ENCODE measurements at places on chromosomes 7 and 10.

DNA sequence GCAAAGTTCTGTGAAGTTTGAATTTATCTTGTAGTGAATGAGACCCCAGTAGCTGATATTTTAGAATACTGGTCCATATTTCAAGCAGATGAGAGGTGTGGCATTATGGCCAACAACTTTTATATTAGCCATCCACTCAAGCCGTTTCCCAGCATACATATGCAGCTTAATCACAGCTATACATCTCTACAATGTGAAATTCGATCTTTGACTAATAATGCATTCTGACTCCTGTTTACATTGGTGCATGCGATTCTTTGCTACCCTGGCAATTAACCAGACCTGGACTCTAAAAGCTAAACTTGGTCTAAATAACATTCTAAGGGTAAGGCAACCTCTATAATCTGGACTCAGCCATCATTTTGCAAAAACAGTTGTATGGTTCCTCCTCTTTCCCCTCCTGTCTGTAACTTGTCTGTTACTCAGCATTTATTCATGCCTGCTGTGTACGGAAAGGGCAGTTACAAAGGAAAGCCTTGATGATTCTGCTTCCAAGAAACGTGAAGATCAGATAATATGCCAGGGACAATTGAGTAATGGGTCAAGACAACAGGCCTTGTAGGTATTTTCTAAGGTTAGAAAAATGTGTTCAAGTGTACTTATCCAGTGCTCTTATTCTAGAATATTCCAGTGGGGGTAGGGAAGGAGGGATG lies 50.6 kb downstream of the PNLIPRP2 start:
- DNase-seq, result no peak

GRCh38 chr10:42990721-42991441 lies 86.0 kb upstream of the RET start:
- DNase-seq, result no peak

DNA sequence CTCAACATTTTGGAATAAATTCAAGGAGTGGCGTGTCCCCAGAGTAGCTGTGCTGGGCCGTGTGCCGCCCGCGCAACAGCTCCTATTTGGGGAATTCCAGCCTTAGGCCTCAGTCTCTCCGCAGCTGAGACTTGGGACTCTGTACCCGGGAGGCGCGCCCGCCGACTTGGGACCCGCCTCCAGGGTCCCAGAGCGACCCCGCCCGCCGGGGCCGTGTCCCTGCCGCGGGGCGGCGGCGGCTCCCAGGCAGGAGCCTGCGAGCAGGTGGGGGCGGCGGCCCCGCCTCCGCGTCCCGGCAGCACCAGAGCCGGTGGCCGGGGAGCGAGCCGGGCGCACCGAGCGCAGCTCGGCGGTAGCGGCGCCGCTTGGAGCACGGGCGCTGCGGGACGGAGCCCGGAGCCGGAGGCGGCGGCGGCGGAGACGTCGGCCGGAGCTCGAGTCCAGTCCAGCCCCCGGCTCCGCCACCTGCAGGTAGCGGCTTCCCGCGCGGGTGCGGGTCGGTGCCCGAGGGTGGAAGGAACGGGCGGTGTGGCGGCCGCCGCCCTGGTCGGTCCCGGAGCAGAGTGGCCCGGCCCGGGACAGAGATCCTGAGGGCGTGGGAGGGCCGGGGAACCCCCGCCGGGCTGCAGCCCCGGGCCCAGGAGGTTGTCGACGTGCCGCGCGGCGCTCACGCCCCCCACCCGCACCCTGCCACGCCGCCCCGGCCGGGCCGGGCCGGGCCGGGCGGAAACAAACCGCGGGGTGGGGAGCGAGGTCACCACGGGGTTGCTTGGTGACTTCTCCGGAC lies at the start of gene WIPF3:
TSS of gene WIPF3 (plus strand) at position 301 of the 787 bp plus-strand sequence. CDS start 28,217 bp downstream, outside the sequence.
- no peak for DNase-seq

DNA sequence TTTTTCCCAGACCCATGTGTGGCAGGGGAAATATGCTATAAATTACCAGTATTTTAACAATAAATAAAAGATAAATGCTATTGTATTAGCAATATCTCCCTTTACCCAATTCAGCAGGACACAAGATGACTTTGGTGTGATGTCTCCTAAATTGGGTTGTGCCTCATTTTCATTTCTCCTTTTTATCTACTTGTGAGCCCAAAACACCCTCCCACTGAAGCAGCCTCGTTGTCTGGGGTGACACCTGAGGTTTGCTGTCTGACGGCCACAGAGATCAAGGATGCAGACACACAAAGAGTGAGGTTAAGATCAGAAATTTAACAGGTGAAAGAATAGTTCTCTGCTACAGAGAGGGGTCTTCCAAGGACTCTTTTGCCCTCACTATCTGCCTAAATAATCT lies 27.1 kb upstream of the CC2D2B start:
- no peak for DNase-seq

DNA sequence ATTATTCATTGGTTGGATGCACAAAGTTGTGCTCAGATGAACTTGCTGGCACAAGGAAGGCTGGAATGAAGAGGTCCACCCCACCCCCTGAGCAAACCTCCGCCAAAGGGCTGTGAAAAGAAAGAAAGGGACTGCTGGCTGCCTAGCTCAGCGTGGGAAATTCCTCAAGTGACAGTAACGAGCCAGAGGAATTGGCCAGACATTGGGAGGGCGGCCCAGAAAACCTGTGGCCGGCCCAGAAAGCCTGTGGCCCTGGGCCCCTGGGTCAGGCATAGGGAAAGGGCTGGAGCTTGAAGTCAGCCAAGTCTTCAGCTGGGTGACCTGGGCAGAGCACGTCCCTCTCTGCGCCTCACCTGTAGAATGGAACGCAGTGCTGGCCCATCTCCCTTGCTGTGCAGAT lies 30.6 kb upstream of the CTBP2 start:
- no peak for DNase-seq

All from astrocyte of the spinal cord (primary cell).